ENCODE measurements at places on chromosomes 11 and 22.

DNA sequence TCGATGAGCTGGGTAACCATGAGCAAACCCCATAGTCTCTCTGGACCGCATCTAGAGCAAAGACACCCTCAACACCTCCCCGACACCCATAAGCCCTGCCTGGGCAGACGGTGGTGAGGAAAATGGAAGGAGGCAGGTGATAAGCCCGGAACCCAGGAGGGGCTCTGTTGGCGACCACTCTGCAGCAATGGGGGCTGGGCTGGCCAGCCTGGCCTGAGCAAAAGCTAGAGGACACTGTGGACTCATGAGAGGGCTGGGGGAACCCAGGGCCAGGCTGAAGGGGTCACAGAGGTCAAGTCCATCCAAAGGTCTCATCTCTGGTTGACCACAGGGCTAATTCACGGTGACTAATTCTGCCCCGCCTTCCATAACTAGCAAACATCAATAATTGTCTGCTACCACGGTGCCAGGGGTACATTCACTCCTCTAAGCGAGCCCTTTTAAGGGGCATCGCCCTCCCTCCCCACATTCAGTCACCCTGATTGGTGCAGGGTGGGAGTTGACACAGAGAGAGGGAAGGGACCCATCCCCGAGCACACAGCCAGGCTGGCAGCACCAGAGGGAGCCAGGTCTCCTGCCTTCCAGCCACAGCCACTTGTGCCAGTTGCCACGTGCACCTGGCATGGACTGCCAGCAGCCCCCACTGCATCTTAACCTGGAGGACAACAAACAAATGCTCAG, 4.0 kb downstream of the PYGM start:
- no peaks in the 10 kb centered on the region for H3K27me3 ChIP-seq
- no peaks in the 10 kb centered on the region for H3K4me1 ChIP-seq
- DNase-seq = no peak

DNA sequence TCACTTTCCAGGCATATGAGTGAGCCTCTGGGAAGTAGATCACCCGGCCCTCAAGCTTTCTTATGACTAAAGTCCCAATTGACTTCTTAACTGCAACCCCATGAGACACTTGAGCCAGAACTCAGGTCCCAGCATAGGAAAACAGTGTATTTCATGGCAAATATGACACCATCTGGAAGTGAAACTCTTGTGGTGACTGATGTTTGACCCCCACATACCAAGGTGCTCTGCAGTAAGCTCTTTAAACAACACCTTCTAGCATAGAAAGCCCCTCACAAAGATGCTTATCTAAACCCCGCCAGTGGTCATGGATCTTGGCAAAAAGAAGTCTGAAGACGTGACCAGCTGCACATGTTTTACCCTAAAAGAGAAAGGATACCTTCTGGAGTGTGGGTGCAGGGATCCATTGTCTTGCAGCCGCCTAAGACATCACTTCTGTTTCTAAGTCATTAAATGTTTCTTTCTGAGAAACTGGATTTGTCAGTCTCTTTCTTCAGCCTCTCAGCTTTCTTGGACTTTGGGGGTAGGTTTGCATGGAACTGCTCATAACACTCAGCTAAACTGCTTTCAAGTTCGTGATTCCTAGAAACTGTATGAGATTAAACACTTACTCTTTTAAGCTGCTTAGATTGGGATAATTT, 7.4 kb upstream of the PELI3 start:
- H3K27ac ChIP-seq = no peak overlapping the region
- peaks cover 6% of the 10 kb centered on the region for H3K27me3 ChIP-seq
- no peaks in the 10 kb centered on the region for H3K36me3 ChIP-seq
- DNase-seq = no peak

- no peak overlapping the region for H3K4me3 ChIP-seq
- H3K27me3 ChIP-seq = no peaks in the 10 kb centered on the region
- H3K36me3 ChIP-seq = peaks cover 12% of the 10 kb centered on the region
- H3K27ac ChIP-seq = no peak overlapping the region
Observed at GRCh38 chr22:23697031-23697970, 6.5 kb downstream of the RGL4 start.

DNA sequence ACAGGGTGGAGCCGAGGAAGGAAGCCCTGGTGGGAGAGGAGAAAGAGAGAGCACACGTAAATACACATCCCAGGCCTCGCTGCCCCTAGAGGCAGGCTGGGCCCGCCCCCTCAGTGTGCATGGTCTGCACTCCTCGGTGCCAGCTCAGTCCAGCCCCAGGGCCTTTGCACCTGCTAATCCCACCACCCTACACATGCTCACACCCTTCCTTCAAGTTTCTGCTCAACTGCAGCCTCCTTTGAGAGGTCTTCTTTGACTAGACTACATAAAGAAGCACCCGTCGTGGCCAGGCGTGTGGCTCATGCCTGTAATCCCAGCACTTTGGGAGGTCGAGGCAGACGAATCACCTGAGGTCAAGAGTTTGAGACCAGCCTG, 5.5 kb downstream of the IL2RB start:
- DNase-seq = no peak
- H3K36me3 ChIP-seq = no peaks in the 10 kb centered on the region
- no peak overlapping the region for H3K27ac ChIP-seq
- H3K4me1 ChIP-seq = no peaks in the 10 kb centered on the region

- H3K4me1 ChIP-seq = peaks cover 23% of the 10 kb centered on the region
- H3K4me3 ChIP-seq = no peak overlapping the region
- H3K27me3 ChIP-seq = no peaks in the 10 kb centered on the region
- no peak overlapping the region for H3K27ac ChIP-seq
- no peaks in the 10 kb centered on the region for H3K36me3 ChIP-seq
Observed at GRCh38 chr22:23248583-23248982, 68.3 kb downstream of the BCR start.

GRCh38 chr11:101438126-101438525, 145.7 kb downstream of the TRPC6 start:
- no peaks in the 10 kb centered on the region for H3K27me3 ChIP-seq
- peaks cover 10% of the 10 kb centered on the region for H3K4me1 ChIP-seq
- no peaks in the 10 kb centered on the region for H3K36me3 ChIP-seq
- no peak overlapping the region for H3K4me3 ChIP-seq
- H3K27ac ChIP-seq = no peak overlapping the region
- DNase-seq = no peak

DNA sequence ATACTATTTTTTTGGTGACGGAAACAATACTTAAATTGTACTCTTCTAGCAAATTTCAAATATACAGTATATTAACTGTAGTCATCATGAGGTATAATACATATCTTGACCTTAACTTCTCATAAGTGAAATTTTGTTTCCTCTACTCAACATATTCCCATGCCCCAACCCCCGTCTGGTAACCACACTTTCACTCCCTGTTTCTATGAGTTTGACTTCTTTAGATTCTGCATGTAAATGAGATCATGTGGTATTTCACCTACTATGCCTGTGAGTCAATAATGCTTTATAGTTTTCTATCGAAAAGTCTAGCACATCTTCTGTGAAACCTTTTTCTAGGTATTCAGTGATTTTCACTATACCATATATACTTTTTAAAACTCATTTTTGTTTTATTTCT, 663.2 kb downstream of the CNTN5 start:
- H3K27me3 ChIP-seq = no peaks in the 10 kb centered on the region
- H3K36me3 ChIP-seq = no peaks in the 10 kb centered on the region
- no peak overlapping the region for H3K27ac ChIP-seq
- DNase-seq = no peak
- no peak overlapping the region for H3K4me3 ChIP-seq

DNA sequence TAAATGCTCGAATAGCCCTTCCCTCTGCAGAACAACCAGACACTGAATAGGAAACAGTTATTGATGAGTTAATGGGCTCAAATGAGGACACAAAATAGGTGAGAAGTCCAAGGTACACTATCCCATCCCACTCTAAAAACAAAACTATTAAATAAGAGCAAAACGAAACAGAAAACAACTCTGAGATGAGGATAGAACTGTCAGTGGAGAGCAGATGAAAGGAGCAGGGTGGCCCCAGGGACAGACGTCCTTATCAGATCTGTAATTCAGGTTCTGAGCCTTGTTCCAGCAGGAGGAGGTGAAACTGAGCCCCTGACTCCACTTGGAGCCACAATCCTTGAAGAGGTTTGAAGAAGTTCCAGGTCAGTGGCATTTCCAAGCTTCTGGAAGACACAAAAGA, 8.5 kb upstream of the SNX19 start:
- H3K27ac ChIP-seq = no peak overlapping the region
- no peaks in the 10 kb centered on the region for H3K4me1 ChIP-seq
- no peak for DNase-seq
- H3K36me3 ChIP-seq = no peaks in the 10 kb centered on the region

GRCh38 chr22:49564054-49564453, 263.6 kb downstream of the BRD1 start:
- no peaks in the 10 kb centered on the region for H3K27me3 ChIP-seq
- no peaks in the 10 kb centered on the region for H3K4me1 ChIP-seq
- no peak overlapping the region for H3K4me3 ChIP-seq
- H3K27ac ChIP-seq = no peak overlapping the region
- DNase-seq = no peak
- no peaks in the 10 kb centered on the region for H3K36me3 ChIP-seq

GRCh38 chr11:13699870-13700269, 31.4 kb downstream of the FAR1 start:
- no peaks in the 10 kb centered on the region for H3K4me1 ChIP-seq
- H3K36me3 ChIP-seq = peaks cover 12% of the 10 kb centered on the region
- no peaks in the 10 kb centered on the region for H3K27me3 ChIP-seq
- no peak for DNase-seq
- no peak overlapping the region for H3K4me3 ChIP-seq

- DNase-seq = no peak
- no peaks in the 10 kb centered on the region for H3K4me1 ChIP-seq
- no peak overlapping the region for H3K27ac ChIP-seq
Observed at GRCh38 chr11:134801570-134801969, 389.5 kb upstream of the B3GAT1 start.

DNA sequence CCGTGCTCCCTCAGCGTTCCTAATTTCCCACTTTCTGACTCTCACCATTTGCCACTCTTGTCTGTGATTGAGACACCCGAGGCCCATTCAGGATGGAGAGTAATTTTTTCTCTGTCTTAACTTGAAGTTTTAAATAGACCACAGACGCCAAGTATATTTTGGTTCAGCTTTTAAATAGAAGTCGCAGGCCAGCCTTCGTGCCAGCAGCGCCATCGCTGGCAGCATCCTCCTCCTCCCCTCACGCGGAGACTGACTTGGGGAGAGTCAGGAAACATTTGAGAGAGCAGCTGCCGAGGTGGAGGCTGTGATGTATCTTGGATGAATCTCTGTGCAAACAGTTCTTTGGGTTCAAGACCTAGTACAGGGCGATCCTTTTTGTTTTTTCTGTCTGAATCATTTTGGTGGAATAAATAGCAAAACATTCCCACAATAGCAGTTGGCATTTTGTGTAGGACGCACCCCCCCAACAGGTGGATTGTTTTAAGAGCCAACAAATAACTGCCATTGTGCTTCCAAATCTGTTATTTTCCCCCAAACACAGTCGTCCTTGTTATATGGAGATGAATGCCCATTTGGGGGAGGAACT, 889 bp upstream of the DMC1 start:
- DNase-seq = no peak
- peak overlapping the region; percentile 29 for H3K27ac ChIP-seq
- H3K4me1 ChIP-seq = peaks cover 10% of the 10 kb centered on the region
- H3K4me3 ChIP-seq = peak overlapping the region; percentile 71

DNA sequence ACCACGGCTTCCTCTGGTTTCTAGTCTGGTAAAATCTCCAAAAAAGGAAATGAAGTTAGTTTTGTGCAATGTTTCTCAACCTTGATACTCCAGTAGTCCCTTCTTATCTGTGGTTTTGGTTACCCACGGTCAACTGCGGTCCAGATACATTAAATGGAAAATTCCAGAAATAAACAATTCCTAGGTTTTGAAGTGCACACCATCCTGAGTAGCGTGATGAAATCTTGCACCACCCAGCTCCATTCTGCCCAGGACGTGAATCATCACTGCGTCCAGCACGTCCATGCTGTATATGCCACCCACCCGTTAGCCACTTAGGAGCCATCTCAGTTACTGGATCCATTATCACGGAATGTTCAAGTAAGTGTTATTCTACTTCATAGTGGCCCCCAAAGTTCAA, 117.0 kb downstream of the FBXO7 start:
- H3K36me3 ChIP-seq = no peaks in the 10 kb centered on the region
- no peaks in the 10 kb centered on the region for H3K4me1 ChIP-seq
- peak; percentile 96 for DNase-seq

DNA sequence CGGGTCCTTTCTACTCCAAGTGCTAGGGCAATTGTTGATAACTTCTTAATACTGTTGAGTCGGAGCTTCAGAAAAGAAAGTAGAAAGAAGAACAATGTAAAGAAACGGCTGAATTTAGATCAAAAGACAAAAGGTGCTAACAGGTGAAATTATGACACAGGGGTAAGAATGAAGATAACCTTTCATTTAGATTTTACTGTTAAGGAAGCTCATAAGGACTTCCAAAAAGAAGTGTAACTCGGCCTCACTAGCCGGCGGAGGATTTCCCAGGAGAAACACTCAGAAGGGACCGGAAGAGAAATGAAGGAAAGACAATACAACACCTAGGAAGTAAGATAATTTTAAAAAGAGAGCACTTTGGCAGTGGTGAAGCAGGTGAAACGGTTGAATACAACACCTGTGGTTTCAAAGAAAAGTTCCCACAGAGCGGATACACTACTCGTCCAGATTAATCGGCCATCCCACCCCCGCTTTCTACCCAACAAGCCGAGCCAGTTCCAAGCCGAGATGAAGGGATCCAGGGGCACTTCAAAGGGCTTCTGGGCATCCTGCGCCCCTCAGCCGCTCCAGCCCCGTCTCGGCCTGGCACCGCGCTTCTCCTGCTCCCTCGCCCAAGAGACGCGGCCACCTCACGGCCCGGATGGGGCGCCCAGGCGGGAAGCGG, 737 bp downstream of the PPP2R1B start:
- H3K4me3 ChIP-seq = peak overlapping the region; percentile 92
- H3K4me1 ChIP-seq = peaks cover 10% of the 10 kb centered on the region
- no peaks in the 10 kb centered on the region for H3K27me3 ChIP-seq

GRCh38 chr11:26073646-26074045, 258.3 kb upstream of the ANO3 start:
- no peaks in the 10 kb centered on the region for H3K4me1 ChIP-seq
- no peak overlapping the region for H3K27ac ChIP-seq
- H3K27me3 ChIP-seq = no peaks in the 10 kb centered on the region
- no peaks in the 10 kb centered on the region for H3K36me3 ChIP-seq
- no peak for DNase-seq

DNA sequence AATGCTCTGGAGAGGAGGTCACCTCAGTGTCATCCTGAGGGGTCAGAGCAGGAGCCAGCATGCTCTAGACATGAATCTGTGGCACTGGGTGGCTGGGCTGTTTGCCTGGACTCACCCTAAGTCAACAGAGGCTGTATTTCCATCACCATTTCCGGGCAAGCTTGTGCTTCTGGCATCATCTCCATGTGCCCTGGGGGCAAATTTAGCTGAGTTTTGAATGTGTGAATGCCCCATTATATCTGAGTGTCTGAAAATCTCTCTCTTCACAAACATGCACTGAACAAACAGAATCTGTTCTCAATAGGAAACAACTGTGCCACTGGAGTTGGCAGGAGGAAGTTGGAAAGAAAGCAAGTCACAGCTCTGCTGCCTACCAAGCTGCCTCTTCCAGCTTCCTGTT, 356.2 kb downstream of the GRM5 start:
- H3K27me3 ChIP-seq = no peaks in the 10 kb centered on the region
- H3K4me3 ChIP-seq = no peak overlapping the region
- H3K4me1 ChIP-seq = no peaks in the 10 kb centered on the region
- no peaks in the 10 kb centered on the region for H3K36me3 ChIP-seq

Data from astrocyte (in vitro differentiated cells and primary cell).